ENCODE measurements at places on chromosomes 11 and 22. TPM values are rescaled to one million over a fixed set of nuclear protein-coding genes. Genes with fewer than 3 reads are reported as not detected.

GRCh38 chr22:39416319-39416718 lies 16.7 kb downstream of the TAB1 start:
- H3K4me1 ChIP-seq: peaks cover 23% of the 10 kb centered on the region
- no peak overlapping the region for H3K4me3 ChIP-seq
- no peaks in the 10 kb centered on the region for H3K27me3 ChIP-seq
- H3K27ac ChIP-seq: no peak overlapping the region
- peaks cover 8% of the 10 kb centered on the region for H3K36me3 ChIP-seq

DNA sequence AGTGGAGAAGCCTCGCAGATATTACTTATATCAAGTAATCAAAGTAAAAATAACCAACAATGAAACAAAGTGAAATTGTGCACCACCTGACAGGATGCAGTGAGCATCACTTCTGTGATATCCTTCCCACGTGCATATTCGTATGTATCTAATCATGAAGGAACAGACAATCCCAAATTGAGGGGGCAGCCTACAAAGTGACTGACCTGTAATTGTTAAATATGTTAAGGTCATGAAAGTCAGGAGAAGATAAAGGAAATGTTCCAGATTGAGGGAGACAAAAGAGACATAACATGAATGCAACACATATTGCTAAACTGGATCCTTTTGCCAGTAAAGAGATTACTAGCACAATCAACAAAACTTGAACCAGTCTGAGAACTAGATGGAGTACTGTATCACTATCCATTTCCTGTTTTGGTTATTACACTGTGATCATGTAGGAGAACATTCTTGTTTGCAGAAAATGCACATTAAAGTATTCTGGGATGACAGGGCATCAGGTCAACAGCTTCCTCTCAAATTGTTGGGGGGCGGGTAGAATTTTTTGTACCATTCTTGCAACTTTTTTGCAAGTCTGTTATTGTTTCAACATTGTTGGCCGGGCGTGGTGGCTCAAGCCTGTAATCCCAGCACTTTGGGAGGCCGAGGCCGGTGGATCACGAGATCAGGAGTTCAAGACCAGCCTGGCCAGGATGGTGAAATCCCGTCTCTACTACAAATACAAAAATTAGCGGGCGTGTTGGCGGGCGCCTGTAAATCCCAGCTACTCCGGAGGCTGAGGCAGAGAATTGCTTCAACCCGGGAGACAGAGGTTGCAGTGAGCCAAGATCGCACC lies 2.0 kb downstream of the SBF2 start:
- peaks cover 3% of the 10 kb centered on the region for H3K36me3 ChIP-seq
- H3K27ac ChIP-seq: no peak overlapping the region
- peaks cover 40% of the 10 kb centered on the region for H3K27me3 ChIP-seq
- peak overlapping the region; percentile 16 for H3K4me3 ChIP-seq

DNA sequence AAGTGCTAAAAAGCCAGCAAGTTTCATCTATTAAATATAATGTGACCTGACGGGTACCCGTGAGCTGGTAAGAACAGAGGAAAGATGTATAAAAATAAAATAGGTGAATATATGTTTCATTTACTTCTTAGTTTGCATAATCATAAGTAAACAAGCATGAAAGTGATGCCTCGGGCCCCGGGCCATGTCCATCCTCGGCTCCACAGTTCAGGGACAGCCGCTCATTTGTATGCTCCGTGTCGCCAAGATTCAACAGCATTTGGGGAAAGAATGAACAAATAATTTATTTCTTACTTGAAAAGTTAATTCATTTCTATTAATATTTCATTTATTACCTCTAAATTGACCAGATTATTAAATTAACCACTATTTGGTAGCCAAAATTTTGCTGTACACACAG lies 251.8 kb downstream of the NTM start:
- peaks cover 7% of the 10 kb centered on the region for H3K27me3 ChIP-seq
- DNase-seq: no peak
- H3K4me3 ChIP-seq: no peak overlapping the region
- no peaks in the 10 kb centered on the region for H3K36me3 ChIP-seq
- no peak overlapping the region for H3K27ac ChIP-seq

GRCh38 chr11:10594407-10594806 lies 25.9 kb upstream of the LYVE1 start:
- no peaks in the 10 kb centered on the region for H3K36me3 ChIP-seq
- H3K27ac ChIP-seq: no peak overlapping the region
- H3K4me3 ChIP-seq: no peak overlapping the region
- DNase-seq: no peak

DNA sequence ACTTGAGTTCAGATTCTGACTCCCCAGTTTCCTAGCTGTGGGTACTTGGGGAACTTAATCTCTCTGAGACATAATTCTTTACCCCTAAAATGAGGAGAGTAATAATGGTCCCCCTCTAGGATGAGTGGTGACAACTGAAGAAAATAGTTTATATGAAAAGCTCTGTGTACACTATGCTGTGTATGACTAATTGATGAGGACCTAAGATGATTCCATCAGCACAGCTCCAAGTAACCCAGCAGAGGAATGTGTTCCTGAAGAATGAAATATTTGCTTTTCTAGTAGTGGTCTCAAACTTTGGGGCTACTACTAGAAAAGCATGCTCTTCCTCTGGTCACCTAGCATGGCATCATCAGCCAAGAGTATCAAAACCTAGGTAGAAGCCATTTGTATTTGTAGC lies 217.3 kb upstream of the NARS2 start:
- no peaks in the 10 kb centered on the region for H3K4me1 ChIP-seq
- DNase-seq: no peak
- H3K27me3 ChIP-seq: peaks cover 12% of the 10 kb centered on the region
- no peak overlapping the region for H3K4me3 ChIP-seq
- H3K36me3 ChIP-seq: no peaks in the 10 kb centered on the region

GRCh38 chr22:49152127-49152938 lies 675.3 kb downstream of the BRD1 start:
- no peaks in the 10 kb centered on the region for H3K4me1 ChIP-seq
- DNase-seq: no peak
- H3K27me3 ChIP-seq: no peaks in the 10 kb centered on the region
- no peak overlapping the region for H3K27ac ChIP-seq
- no peak overlapping the region for H3K4me3 ChIP-seq

DNA sequence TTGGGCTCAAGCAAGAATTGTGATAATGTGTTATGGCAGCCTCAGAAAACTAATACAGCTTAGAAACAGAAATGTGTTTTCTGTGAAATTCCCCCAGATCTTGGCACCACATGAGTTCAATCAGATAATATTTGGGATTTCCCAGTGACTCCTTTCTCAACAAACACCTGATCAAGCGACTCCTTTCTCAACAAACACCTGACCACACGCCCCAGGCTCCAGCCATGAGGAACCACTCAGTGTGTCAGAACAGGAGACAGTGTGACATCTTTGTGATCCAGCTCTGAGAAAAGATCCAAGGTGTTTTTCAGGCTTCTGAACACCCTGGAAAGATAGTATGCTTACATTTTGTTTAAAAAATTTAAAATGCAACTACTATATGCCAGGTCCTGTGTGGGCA lies 1.9 kb upstream of the UVRAG start:
- H3K36me3 ChIP-seq: peaks cover 2% of the 10 kb centered on the region
- no peaks in the 10 kb centered on the region for H3K27me3 ChIP-seq
- DNase-seq: peak; percentile 21
- H3K27ac ChIP-seq: no peak overlapping the region
- no peak overlapping the region for H3K4me3 ChIP-seq

DNA sequence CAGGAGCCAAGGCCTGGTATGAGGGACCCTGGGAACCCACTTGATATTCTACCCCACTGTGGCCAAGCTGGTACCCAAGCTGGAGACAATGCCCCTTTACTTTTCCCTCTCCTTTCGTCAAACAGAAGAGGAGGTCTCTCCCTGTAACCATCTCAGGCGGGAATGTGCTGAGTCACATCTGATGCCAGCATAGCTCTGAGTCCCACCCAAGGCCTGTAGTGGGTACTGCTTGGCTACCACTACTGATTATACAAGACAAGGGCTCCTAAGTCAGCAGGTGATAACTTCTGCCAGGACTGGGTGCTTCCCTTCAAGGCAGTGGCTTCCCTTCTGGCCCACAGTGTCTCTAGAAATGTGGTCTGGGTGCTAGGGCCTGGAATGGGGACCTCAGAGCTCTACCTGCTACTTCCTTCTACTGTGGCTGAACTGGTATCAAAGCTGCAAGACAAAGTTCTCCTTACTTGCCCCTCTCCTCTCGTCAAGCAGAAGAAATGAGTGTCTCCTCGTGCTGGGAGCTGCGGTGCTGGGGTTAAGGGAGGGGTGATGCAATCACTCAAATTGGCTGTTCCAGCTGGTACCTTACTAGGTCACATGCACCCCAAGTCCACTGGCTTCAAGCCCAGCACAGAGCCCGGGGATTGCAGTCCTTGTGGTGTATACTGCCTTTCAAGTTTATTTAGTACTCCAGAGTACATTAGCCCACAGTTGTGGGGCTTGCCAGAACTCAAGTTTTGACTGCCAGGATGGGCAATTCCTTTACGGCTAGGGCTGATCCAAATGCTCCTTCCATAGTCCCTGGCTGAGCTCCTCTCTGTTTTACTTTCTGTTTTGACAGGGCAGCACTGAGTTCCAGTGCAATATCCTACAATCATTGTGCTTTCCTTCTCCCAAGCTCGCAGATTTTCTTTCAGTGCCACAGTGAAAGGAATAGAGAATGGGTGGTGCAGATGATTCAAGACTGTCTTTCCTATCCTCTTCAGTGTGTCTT lies 419.7 kb upstream of the CNTN5 start:
- no peaks in the 10 kb centered on the region for H3K27me3 ChIP-seq
- H3K4me3 ChIP-seq: no peak overlapping the region
- H3K36me3 ChIP-seq: no peaks in the 10 kb centered on the region
- H3K27ac ChIP-seq: no peak overlapping the region
- no peak for DNase-seq
- no peaks in the 10 kb centered on the region for H3K4me1 ChIP-seq

DNA sequence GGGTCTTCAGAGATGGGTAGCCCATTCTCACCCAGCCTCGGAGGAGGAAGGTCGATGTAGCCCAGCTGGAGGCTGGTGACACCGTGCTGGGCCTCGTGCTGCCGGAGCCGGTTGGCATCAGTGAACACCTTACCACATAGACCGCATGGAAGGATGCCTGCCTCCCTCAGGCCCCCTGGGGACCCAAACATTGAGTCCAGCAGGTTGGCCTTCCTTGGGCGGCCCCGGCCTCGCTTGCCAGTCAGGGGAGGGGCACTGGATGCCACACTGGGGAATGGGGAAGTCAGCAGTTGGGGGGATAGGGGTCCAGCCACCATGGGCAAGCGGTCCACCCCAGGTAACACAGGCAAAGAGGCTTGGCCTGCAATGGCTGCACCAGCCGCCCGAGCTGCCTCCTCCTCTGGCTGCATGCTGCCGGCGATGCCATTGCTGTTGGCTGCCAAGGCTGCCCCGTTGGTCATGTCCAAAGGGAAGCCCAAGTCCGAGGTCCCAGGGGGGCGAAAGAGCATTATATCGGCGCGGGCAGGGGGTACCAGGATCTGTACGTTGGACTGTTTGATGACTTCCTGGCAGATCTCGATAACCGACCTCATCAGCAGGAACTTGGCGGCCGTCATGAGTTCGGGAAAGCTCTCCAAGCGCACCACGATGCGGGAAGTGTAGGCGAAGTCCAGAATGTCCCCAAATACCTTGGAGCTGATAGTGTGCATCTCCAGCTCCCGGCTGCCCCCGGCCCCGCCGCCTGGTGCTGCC lies 1.4 kb downstream of the PATZ1 start:
- H3K4me1 ChIP-seq: peaks cover 51% of the 10 kb centered on the region
- peak overlapping the region; percentile 83 for H3K4me3 ChIP-seq
- peak overlapping the region; percentile 84 for H3K27ac ChIP-seq
- peak; percentile 61 for DNase-seq
- no peaks in the 10 kb centered on the region for H3K27me3 ChIP-seq

- DNase-seq: no peak
- H3K27me3 ChIP-seq: peaks cover 2% of the 10 kb centered on the region
- H3K27ac ChIP-seq: no peak overlapping the region
- H3K4me1 ChIP-seq: no peaks in the 10 kb centered on the region
- H3K4me3 ChIP-seq: no peak overlapping the region
Observed at GRCh38 chr22:48906216-48906835, 921.3 kb downstream of the BRD1 start.

GRCh38 chr11:41917900-41918299 lies 458.4 kb upstream of the LRRC4C start:
- no peak overlapping the region for H3K27ac ChIP-seq
- DNase-seq: no peak
- H3K4me3 ChIP-seq: no peak overlapping the region
- H3K4me1 ChIP-seq: no peaks in the 10 kb centered on the region
- no peaks in the 10 kb centered on the region for H3K27me3 ChIP-seq

DNA sequence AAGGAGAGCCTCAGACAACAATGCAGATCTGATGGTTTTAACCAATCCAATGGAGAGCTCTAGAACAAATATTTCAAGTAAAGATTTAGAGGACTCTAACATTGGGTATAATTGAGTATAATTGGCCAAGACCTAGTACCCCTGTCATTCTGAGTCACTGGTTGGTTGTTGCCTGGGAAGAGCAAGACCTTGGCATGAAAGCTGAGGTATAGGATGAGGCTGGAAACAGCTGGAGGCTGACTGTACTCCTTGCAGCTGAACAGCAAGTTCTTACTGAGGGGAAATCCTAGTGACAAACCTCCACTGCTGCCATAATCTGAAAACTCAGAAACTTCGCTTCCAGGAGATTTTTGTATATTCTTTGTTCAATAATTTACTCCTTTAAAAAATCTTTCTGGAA lies 54.3 kb upstream of the MUC15 start:
- H3K4me3 ChIP-seq: no peak overlapping the region
- H3K4me1 ChIP-seq: no peaks in the 10 kb centered on the region
- H3K36me3 ChIP-seq: no peaks in the 10 kb centered on the region
- no peak overlapping the region for H3K27ac ChIP-seq

GRCh38 chr11:110525883-110526282 lies 96.1 kb downstream of the FDX1 start:
- peaks cover 52% of the 10 kb centered on the region for H3K36me3 ChIP-seq
- DNase-seq: peak; percentile 43

DNA sequence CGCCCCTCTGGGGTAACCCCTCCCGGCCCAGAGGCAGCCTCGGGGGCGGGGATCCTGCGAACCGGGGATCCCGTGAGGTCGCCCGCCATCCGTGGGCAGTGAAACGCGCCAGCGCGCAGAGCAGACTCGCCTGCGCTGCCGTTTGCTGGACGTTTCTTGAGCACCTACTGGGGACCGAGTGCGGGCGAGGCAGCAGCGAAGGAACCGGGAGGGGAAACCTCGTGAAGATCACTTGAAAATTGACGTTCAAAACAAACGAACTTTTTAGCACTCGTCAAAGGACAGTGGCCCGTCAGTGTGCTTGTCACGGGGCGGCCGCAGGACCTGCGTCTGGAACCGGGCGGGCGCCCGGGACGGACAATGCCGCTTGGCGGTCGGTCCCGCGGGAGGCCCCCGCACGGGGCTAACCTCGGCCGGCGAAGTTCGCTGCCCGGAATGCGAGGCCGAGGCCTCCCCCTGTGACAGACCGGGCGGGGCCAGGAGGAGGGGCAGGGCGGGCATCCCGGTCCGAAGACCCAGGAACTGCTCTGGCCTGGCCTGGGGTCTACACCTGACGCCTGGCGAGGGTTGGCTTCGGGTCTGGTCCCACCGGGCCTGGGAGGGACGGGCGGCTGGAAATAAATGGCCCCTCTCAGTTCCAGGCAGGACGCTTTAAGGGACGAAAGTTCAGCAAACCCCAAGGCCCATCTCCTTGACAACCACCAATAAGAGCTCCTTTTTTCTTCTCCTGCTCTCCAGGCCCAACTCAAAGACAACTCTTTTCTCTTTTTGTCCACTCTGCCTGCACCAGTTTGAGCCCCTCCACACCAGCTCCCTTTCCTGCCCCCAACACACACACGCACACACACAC lies 723 bp upstream of the SCUBE1 start:
- H3K27ac ChIP-seq: no peak overlapping the region
- H3K4me1 ChIP-seq: peaks cover 33% of the 10 kb centered on the region
- DNase-seq: no peak
- H3K4me3 ChIP-seq: no peak overlapping the region

The NFAM1 gene
- not detected for total RNA-seq

The SUSD2 gene
- total RNA-seq: 0.96 TPM
